Stimulated activated naive CD8-positive, alpha-beta T cell treated with anti-CD3 and anti-CD28 coated beads, Interleukin-15, Interleukin-2, amounts not matched to agents 100 U/mL and 50 U/mL, for 24 hours (primary cell): ENCODE measurements at places on chromosomes 16 and 17.

DNA sequence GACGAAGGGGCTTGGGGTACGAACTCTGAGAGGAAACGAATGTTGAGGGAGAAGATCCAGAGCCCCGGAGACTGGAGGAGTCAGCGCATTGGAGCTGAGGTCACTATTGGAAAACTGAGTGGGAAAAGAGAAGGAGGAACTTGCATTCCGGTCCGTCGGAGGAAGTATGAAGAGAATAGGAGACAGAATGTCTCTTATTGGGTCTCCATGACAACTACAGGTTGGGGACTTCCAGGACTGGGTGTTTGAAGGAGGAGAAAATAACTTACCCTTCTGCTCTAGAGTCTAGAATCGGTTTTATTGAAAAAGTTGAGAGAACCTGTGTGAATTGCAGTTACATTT lies 537 bp downstream of the GOSR1 start:
- no peak for DNase-seq

DNA sequence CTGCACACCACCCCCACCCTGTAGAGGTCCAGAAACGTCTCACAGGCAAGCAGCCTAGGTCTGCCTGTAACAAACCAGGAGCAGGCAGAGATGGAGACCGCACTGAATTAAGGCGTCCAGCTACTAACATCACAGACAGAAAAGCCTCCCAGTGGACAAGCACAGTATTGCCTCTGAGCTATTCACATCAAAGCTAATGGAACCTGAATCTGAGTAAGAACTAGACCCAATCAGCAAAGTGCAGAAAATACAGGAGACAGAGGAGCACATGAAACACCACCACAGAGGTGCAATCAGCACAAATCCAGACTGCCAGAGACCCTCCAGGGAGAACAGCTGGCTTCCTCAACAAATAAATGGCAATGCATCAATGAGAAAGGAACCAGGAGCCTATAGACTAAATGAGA lies 22.2 kb upstream of the PEMT start:
- peak; percentile 54 for DNase-seq

DNA sequence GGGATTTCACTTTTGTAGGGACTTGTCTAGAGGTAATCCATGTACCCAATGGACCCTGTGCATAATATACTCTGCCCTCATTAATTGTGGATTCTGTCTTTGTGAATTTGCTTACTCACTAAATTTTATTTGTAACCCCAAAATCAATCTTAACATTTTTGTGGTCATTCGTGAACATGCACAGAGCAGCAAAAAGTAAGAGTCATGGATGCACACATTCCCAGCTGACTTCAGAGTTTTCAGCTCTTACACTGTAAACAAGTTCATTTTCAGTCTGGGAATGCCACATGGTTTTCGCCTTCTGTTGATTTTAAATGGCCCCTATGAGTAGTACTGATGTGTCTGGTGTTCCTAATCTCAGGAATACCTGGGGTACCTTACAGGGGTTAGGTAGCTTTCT lies 24.3 kb downstream of the TAC4 start:
- no peak for DNase-seq

DNA sequence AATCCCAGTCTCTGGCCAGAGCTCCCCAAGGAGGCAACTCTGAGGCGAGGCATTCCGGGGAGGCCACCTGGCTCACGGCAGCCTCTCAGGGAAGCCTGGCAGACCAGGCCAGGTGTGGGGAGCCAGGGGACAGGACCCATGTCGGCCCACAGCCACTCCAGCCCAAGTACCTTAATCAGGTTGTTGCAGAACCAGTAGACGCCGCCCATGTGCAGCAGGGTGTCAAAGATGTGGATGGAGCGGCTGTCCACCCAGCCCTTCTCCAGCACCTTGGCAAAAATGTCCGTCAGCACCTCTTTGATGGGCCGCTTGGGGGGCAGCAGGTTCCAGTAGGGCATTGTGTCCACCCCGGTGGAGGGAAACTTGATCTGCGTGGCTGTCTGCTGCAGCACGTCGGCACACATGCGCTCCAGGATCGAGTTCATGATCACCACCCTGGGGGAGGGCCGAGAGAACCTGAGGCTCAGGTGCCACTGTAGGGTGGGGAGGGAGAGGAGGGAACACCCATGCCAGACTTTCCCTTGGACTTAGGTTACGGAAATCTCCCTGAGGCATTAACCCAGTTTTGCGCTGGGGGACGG lies 7.8 kb downstream of the CSF3 start:
- no peak for DNase-seq

GRCh38 chr17:58956997-58957724 lies 149.5 kb downstream of the TRIM37 start:
- no peak for DNase-seq

- peak; percentile 71 for DNase-seq
Measured at GRCh38 chr17:43766413-43767052, 7.9 kb upstream of the SOST start.

- no peak for DNase-seq
Measured at GRCh38 chr17:73900516-73900915, 256.3 kb upstream of the SDK2 start.

DNA sequence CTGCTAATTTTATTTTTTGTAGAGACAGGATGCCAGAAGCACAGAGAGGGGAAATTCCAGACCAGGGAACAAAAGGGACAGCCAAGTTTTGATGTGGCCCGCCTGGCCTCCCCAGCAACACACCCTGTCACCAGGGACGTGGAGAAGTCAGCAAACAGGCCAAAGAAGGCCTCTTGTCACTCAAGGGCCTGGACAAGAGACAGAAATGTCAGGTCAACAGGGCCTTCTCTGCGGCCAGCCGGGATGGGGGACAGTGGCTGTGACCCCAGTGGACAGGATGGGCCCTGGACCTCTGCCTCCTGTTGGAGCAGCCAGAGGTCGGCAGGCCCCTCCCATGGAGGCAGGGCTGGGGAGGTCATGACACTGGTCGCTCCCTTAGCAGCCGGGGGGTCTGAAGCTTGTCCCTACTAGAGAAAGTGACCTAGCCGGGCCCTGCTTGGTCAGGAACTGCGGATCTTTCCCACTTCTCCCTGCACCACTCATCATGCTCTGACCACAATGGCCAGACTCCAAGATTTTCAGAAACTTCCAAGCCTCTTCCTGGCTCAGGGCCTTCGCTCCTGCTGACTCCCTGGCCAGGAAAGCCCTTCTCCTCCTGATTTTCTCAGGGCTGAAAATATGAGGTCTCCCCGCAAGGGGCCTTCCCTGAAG lies 9.2 kb upstream of the TVP23A start:
- no peak for DNase-seq

DNA sequence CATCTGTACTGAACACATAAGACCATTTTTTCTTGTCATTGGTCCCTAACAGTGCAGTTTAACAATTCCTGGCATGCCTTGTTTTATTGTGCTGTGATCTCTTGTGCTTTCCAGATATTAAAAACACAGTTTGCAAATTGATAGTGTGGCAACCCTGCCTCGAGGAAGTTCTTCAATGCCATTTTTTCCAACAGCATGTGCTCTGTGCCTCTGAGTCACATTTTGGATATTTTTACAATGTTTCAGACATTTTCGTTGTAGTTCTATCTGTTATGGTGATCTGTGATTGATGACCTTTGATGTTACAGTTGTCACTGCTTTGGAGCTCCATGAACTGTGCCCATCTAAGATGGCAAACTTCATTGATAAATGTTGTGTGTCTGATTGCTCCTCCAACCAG lies 66.2 kb downstream of the GOSR1 start:
- DNase-seq, result no peak

GRCh38 chr17:74282587-74283370 lies 8.7 kb downstream of the DNAI2 start:
- peak; percentile 70 for DNase-seq

- DNase-seq, result no peak
Measured at GRCh38 chr17:28484296-28484695, 10.9 kb downstream of the SLC13A2 start.

DNA sequence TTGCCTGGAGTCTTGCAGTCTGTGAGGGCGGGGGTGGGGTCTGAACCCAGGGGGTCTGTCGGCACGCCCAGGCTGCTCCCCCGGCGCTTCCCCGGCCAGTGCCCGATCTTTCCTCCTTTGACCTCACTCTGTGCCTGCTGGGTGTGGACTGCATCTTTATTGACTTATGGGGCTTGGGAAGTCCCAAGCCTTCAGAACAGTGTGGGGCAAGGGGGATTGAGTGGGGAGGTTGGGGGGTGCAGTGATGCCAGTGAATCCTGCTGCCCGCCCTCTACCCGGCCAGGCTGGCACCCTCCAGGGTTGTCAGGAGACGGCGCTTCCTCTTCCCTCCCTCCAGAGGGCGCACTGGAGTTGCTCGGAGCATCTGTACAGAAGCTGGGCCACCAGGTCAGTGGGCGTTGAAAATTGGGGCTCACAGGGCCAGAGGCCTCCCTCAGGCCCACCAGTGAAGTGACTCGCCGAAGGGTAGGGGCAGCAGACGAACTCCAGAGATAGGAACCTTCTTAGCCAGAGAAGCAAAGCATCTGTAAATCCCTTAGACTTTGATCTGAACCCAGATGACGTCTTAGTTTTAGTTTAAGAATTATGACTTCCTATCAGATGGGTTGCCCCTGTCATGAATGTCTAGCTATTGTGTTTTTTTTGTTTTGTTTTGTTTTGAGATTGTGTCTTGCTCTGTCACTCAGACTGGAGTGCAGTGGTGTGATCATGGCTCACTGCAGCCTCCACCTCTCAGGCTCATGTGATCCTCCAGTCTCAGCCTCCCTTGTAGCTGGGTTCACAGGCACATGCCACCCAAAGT lies 184.8 kb upstream of the CIBAR2 start:
- peak; percentile 76 for DNase-seq

DNA sequence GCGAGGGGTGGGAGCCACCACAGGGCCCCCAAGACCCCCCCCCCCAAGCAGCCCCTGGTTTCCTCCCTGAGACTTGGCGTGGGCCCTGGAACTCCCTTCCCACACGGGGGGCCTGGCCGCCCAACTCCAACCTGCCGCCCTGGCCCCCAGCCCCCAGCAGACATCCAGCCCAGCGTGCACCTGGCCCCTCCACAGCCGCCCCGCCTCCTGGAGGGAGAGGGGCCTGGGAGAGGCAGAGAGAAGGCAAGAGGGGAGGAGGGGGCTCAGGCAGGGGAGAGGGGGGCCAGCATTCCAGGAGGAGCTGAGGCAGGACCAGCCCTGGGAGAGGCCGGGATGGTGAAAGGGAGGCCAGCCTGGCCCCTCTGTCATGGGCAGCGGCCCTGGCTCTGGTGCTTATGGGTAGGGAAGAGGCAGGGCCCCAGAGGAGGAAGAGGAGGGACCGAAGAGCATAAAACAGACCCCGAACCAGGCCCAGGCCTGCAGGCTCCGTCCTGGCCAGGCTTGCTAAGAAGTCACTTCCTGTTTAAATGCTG lies 16.7 kb downstream of the IL34 start:
- no peak for DNase-seq

DNA sequence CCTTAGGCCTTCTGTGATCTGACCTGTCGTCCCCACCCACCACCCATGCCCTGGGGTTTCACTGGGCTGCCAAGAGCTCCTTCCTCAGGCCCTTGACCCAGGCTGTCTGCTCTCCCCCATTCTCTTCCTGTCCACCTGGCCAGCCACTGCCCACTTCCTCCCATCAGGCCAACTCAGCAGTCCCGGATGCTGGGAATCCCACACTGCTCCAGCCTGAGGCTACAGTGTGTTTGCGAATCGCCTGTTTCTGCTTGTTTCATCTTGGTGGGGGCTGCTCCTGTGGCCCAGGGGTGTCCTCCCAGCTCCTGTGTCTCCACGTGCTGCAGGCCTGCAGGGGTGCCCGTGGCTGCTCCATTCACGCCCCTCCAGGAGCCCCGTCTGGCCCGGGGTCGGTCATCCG lies 839 bp upstream of the METRN start:
- DNase-seq, result no peak

DNA sequence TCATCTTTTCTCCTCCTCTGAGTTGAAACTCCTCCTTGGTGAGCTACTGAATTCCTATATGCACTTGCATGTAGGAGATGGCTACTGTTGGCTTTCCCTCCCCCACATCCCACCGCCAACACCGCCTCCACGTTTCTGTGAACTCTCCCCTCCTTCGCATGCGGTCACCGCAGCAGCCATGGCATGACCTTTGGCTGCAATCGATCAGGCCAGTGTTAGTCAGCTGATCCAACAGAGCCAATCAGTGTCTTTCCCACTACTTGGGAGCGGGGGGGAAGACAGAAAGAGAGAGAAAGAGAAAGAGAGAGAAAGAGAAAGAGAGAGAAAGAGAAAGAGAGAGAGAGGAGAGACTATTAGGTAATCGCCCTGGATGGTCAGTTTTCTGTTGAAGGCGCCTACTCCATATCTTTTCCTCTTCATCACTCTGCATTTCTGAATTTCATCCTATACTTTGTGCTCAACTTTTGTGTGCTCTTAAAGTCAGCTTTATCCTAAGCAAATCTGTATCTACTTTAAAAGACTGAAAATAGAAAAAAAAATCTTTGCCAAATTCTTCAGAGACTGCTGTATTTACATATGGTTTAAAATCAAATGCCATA lies 22.7 kb downstream of the ASGR1 start:
- DNase-seq, result no peak

GRCh38 chr17:45345554-45346215 lies 28.9 kb upstream of the MAP3K14 start:
- DNase-seq, result no peak

DNA sequence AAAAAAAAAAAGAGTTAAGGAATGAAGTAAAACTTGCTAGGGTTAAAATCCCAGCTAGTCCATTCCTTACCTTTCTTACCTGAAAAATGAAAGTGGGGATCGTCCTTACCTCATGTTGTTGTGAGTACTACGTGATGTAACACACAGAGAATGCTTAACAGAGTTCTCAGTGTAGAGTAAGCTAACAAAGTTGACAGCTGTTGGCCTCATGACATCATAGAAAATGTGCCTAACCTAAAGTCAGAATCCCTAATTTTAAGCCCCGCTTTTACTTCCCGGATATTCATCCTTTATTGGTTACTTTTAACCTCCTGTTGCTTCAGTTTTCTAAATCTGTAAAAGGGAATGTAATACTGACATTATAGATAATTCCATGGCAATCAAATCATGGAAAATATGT lies 505.8 kb upstream of the HSBP1 start:
- DNase-seq, result no peak

DNA sequence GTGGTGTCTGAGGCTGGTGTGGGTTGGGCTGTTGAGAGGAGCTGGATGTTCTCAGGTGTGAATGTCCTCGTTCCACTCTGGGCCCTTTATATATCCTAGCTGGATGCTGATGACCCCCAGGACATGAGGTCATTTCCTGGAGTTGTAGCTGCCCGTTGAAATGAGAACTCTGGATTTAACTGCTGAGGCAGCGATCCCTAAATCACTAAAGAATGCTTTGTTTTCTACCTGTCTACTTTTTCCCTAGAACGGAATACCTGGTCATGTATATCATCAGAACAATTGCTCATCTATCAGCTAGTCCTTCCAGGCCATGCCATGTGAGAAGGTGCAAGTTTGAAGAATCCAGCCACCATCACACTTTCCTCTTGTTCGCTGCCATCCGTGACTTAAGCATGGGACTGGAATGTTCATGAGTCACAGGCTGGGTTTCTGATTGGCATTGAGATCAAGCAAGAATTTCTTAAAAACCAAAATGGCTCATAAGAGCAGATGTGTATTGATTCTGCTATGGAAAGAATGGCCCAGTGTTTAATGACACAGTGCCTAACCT lies at the start of gene KRTAP2-3:
Gene KRTAP2-3 (minus strand): TSS at position 63 of the 553 bp plus-strand sequence. CDS start 64 bp downstream, outside the sequence.
- DNase-seq, result no peak

GRCh38 chr16:57680842-57681375 lies 12.8 kb downstream of the ADGRG3 start:
- DNase-seq, result no peak

GRCh38 chr16:57422026-57422944 lies 17.7 kb downstream of the CCL17 start:
- DNase-seq, result no peak
